ENCODE measurements at places on chromosomes 4 and X. TPM values are rescaled to one million over a fixed set of nuclear protein-coding genes. Genes with fewer than 3 reads are reported as not detected.

SPIN2A gene
- total RNA-seq: 0.35 TPM

KDR gene
- total RNA-seq: 27.1 TPM

FANCB gene
- 0.41 TPM for total RNA-seq

- no peak for DNase-seq
Measured at GRCh38 chrX:84161641-84162040, 26.4 kb downstream of the RPS6KA6 start.

DNA sequence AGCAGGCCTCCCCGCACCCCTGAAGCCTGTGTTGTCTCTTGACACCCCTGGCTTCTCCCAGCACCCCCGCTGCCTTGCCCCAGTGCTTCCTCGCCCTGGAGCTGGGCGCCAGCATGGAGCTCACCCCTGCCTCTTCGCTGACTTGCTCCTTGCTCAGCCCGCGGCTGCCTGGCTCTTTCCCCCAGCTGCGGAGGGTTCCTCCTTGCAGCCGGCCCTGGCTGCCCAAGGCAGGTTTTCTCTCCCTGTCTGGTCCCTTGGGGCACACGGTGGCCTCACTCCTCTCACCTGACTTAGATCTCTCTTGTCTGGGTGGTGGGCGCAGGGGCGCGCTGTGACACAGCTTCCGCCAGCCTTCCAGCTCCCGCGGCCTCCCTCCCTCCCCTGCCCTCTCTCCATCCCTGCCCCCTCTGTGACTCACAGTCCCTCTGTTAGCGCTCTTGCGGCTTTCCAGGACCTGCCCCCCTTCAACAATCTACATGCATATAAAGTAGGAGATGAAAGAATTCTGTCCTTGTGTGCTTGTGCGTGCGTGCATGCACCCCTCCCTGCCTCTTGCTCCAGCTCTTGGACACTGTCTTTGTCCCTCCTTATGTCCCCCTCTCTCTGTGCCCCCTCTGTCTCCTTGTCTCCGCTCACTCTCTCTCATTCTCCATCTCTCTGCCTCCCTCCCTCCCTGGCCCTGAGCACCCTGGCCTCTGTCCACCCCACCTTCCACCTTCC is 2.2 kb downstream of the PLXNB3 start:
- no peak for DNase-seq

DNA sequence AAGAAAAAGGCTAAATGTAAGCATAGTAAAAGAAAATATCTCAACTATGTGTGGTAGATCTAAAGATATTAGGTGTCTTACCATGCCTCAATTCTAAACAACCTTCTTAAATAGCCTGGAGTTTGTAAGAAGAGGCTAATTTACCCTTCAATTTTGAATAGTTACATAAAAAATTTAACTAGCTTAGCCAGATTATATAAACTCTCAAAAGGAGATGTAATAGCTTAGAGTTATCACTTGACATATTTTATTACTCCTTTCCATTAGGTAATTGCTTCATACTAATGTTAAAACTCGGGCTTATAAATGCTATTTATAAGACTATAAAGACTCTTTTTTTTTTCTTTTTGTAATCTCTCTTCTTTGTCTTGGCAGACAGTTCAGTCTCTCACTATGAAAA is 297.5 kb upstream of the PABPC4L start:
- DNase-seq: no peak

GRCh38 chr4:82839624-82840023 is 41.0 kb upstream of the SCD5 start:
- DNase-seq: no peak

FOXR2 gene
- not detected for total RNA-seq

All from thoracic aorta (tissue), 2 donors.